ENCODE measurements at places on chromosomes 7 and 10.

GRCh38 chr10:62414359-62414758 is 40.2 kb downstream of the ZNF365 start:
- DNase-seq: no peak

DNA sequence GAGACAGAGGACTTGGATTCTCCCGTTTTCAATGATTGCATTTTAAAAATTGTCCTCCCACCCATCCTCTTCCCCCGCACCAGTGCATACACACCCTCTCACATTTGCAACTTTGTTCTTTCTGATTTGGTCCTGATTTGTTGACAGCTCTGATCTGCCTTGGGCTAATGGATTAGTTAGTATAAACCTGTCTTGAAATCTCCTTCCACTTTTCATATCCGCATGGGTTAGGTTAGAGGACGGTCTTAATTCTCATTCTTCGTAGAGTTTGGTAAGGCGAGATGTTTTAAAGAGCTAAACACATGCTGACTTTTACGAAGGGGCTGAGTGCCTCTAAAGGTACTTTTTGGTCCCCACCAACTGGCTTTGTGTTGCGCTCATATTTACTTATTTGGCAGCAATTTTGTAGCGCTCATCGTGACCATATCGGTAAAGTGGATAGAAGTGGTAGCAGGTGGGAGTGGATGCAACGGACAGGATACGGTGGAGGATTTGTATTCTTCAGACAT is 1.1 kb downstream of the AHR start:
- DNase-seq: peak; percentile 38

- no peak for DNase-seq
These were observed 25.9 kb upstream of the BICC1 start for GRCh38 chr10:58486821-58487220.

- no peak for DNase-seq
These were observed at the start of gene IRF5 for GRCh38 chr7:128937647-128938543. Gene IRF5 (plus strand): TSS chr7:128937927. CDS start chr7:128942082, 4,155 bp downstream.

DNA sequence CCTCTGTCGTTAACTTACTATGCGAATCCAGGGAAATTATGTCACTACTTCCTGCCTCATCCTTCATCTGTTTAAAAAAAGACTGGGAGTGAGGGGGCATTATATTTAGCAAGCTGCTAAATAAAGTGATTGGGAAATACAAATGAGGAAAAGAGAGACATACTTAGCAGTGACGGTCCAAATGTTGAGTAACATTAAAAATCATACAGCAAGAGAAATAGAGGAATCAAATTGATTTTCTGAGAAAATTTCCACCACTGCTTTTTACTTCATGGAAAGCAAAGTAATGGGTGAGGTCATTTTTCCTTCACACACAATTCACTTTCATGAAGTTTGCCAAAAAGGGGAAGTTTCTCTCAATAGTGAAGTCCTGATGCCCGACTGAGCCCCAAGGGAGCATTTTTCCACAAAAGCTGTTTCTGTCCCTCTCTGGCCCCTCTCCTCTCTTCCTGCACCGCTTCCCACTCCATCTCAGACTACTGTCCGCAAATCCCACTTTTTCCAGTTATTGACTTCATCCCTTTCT is 61.9 kb upstream of the ADO start:
- DNase-seq: peak; percentile 15

- DNase-seq: no peak
These were observed 836 bp downstream of the ENO4 start for GRCh38 chr10:116850058-116850611.

- no peak for DNase-seq
These were observed 78.0 kb downstream of the INPP5A start for GRCh38 chr10:132615341-132616169.

DNA sequence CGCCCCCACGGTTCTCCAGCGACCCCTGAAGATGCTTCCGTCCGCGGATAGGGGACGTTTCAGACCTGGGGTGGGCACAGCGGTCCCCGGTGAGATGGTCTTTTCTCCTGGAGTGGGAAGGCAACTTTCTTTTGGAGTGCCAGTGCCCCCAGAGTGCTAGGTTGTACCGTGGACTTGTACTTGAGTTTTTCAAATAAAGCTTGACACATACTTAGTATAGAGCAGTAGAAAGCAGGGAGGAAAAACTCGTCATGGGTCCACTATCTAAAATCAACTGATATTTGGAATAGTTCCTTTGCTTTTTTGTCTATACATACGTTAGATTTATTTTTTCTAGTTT is 28.4 kb downstream of the RBM20 start:
- DNase-seq: no peak

DNA sequence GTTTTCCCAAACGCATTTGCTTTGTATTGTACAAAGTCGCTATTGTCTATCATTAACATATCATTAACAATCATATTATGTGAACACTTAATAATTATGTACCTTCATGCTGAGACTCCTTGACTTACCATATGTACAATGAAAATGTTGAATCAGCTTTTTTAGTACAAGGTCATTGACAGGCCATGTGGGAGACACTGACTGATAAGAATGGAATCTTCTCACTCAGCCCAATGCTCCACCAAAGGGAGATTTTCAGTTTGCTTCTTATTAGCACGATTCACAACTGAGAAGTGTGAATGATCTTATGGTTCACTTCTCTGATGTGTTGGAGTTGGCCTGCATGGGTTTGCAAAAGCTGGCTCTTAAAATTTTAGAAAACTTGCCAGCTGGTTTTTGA is 253.5 kb upstream of the TEX47 start:
- DNase-seq: no peak

DNA sequence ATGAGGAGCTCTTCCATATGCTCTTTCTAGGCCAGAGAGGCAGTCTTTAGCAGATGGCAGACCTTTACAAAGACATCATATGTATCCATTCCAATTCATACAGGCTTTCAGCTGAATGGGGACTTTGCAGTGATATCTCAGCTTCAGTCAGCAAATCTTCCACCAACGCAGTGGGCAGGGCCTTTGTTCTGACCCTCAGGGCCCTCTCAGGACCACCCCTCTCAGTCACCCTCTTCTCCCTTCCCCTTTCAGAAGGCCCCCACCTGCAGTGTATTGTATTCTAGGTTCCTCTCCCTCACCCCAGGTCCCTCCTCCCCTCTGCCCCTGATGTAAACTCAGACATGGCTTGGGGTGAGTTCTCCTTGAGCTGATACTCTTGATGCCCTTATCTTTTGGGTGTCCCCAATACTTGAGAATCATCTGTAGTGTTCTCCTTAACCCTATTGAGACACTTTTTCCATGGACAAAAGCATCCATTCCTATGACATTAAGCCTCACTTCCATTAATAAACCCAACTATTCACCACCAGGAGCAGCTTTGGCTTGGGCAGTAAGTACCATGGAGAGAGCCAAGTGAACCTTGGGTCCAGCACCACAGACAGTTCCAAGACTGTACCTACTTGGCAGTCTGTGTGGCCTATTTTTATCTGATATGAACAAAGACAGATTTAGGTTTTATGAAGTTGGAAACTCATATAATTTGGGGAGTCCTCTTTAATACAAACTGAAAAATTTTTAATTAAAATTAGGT is 62.7 kb downstream of the ADCYAP1R1 start:
- no peak for DNase-seq

- no peak for DNase-seq
These were observed 26.7 kb downstream of the PIK3CG start for GRCh38 chr7:106891548-106892410.

DNA sequence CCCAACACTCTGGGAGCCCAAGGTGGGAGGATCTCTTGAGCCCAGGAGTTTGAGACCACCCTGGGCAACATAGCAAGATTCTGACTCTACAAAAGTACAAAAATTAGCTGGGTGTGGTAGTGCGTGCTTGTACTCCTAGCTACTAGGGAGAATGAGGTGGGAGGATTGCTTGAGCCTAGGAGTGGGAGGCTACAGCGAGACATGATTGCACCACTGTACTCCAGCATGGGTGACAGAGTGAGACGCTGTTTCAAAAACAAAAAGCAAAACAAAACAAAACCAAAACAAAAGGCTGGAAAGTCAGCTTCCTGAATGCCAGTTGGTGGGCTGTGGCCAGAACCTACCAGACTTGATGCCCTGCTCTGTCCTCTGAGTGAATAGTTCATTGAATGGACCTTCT is 242.8 kb downstream of the PHTF2 start:
- no peak for DNase-seq

DNA sequence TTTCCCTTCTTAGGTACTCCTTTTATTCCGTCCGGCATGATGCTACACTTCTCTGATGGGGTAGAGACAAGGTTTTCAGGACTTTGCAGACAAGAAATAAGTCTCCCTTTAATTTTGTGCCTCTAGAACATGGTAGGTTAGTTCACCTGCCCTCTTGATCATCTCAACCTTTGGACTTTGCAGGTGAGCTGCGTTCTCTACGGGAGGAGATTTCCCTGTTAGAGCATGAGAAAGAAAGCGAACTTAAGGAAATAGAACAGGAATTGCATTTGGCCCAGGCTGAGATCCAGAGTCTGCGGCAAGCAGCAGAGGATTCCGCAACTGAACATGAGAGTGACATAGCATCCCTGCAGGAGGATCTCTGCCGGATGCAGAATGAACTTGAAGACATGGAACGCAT is 9.2 kb downstream of the CCDC136 start:
- no peak for DNase-seq

- peak; percentile 42 for DNase-seq
These were observed 137.2 kb downstream of the ARID5B start for GRCh38 chr10:62038609-62039190.

- no peak for DNase-seq
These were observed 38.3 kb upstream of the GALNTL5 start for GRCh38 chr7:151917791-151918509.

DNA sequence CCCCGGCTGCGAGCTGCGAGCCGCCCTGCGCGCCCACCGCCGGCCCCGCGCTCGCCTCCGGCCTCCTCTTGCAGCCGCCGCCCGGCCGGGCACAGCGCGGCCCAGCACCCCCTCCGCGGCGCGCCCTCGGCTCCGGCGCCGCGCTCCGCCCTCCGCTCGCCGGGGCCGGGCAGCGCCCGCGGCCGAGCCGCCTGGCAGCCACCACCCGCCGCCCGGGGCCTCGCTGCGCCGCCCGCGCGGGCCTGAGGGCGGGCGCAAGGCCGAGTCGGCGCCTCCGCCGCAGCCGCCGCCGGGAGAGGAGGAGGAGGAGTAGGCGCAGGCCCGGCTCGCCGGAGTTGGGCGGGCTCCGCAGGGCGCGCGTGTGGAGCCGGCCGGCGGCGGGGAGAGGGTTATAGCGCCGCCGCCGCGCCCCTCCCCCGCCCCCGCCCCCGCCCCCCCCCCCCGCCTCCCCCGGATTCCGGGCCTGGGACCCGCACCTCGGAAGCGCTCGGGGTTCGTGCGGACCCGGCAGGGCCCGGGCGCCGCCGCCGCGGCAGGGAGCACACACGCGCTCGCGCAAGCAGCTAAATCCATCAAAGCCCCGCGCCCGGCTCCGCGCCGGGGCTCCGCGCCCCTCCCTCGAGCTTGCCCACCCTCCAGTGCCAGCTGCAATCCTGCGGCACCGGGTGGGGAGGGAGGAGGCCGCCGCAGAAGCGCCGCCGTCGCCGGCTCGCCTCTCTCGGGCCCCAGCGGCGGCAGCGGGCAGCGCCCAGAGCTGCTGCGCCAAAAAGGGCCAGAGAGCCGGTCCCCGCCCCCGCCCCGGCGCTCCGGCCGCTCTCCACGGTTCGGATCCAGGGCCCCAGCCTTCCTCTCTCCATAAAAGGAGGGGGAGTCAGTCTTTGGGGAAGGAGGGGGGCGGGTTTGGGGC is at the start of gene PDGFA:
Gene PDGFA (minus strand): TSS at position 363 of the 907 bp plus-strand sequence. CDS start 845 bp downstream, outside the sequence.
- no peak for DNase-seq

- DNase-seq: no peak
These were observed 133.5 kb downstream of the PTPN20 start for GRCh38 chr10:47044741-47045140.

GRCh38 chr10:14779001-14779651 is 4.4 kb upstream of the FAM107B start:
- DNase-seq: no peak
